Activated T-cell treated with anti-CD3 and anti-CD28 coated beads, Interleukin-2, amount 50 U/mL, for 24 hours (primary cell): ENCODE measurements at places on chromosomes 13 and 19.

GRCh38 chr19:28416245-28416644 is 796.7 kb downstream of the UQCRFS1 start:
- DNase-seq = no peak

DNA sequence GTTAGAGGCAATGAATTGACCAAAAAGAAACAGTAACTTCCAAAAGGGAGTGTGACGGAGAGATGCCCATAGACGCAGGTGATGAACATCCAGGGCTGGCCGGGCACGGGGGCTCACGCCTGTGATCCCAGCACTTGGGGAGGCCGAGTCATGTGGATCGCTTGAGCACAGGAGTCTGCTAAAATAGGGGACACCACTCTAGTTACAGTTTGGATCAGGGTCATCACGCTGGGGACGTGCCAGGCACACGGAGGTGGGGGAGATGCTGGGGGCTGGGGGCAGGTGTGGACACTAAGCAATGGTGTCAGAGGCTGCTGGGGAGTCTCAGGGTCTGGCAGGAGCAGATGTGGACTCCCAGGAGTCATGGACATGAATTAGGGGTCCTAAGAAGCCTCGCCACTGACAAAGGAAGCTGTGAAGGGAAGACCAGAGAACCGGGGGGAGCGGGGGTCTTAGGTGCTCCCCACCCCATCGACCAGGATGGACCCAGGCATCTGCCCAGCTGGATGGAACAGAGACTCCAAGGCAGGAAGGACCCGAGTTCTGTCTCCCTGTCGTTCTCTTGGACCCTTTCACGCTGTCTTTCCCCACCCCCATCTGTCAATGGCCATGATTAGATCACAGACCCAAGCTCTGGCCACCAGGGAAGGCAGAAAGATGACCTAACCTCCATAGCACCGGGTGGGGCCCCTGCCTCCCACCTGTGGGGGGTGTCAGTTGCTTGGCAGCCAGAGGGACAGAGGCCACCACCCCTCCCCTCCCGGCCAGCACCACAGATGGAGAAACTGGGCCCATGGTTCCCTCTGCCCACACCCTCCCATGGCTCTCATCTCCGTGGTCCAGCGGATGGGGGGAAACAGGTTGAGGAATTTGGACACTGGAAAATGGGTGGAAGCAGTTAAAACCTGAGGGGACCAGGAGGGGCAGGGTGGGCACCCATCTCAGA is 19.6 kb downstream of the CCDC8 start:
- DNase-seq = no peak

- no peak for DNase-seq
Measured at GRCh38 chr13:85095418-85096272, 703.6 kb downstream of the SLITRK6 start.

GRCh38 chr19:44590245-44591059 is 22.9 kb upstream of the IGSF23 start:
- DNase-seq = no peak

- no peak for DNase-seq
Measured at GRCh38 chr13:40502236-40502635, 164.2 kb downstream of the FOXO1 start.

DNA sequence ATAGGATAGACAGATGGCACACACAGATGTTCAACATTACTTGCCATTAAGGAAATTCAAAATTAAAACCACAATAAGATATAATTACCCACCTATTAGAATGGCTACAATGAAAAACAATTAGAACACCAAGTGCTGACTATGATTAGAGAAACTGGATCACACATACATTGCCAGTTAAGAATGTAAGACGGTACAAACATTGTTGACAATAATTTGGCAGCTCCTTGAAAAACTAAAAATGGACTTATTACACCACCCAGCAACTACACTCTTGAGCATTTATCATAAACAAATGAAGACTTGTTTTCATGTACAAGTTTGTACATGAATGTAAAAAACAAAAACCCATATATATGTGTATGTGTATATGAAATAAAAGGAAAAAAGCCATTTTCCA is 13.7 kb downstream of the ZNF461 start:
- no peak for DNase-seq

GRCh38 chr19:57282011-57282643 is 1.8 kb downstream of the ZNF460 start:
- DNase-seq = no peak

- DNase-seq = peak; percentile 72
Measured at GRCh38 chr19:49468746-49469447, 5.1 kb upstream of the FLT3LG start.

GRCh38 chr19:10921199-10921909 is 7.1 kb downstream of the YIPF2 start:
- DNase-seq = no peak

DNA sequence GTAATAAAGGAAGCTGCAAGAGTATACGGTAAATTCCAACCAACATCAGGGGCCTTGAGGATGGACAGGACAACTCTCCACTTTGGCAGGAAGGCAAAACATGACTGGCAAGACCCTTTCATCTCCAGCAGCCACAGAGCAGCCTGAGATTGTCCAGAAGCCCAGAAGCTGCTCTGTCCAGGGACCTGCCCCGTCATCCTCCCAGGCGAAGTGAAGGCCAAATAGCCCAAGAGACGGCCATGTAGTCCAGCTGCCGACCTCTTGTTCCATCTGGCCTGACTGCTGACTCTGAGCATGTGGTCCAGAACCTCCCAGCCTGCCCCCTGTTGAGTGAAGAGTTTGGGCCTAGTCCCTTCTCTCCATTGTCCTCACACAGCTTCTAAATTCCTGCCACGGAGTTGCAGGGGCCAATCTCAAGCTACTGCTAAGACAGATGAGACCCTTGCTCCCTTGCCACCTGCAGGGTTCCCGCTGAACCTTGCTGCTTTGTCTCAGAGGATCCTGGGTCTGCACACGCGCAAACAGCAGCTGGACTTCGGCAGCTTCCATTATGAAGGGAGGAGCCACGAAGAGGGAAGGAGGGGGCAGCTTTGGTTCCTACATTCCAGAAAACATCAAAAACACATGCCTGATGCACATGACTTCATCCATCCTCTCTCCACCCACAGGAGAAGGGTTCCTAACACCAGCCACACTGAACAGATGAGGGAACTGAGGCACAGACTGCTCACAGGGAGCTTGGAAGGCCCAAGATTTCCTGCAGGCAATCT is 196.9 kb downstream of the KATNAL1 start:
- no peak for DNase-seq

- no peak for DNase-seq
Measured at GRCh38 chr13:76882431-76882830, 3.8 kb downstream of the KCTD12 start.

GRCh38 chr19:30419568-30420180 is 47.5 kb downstream of the ZNF536 start:
- DNase-seq = no peak

GRCh38 chr19:19049406-19049805 is 14.4 kb upstream of the SLC25A42 start:
- DNase-seq = no peak

- no peak for DNase-seq
Measured at GRCh38 chr13:72693832-72694231, 33.6 kb downstream of the MZT1 start.

DNA sequence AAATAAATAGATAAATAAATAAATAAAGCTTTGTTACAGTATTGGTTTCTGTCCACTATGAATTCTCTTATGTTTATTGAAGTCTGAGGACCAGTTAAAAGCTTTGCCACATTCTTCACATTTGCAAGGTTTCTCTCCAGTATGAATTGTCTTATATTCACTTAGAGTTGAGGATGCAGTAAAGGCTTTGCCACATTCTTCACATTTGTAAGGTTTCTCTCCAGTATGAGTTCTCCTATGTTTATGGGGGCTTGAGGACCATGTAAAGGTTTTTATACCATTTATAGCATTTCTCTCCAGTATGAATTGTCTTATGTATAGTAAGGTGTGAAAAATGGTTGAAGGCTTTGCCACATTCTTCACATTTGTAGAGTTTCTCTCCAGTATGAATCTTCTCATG is 168.3 kb downstream of the ZNF737 start:
- no peak for DNase-seq

- DNase-seq = no peak
Measured at GRCh38 chr19:39405261-39405957, 1.2 kb upstream of the ZFP36 start.

DNA sequence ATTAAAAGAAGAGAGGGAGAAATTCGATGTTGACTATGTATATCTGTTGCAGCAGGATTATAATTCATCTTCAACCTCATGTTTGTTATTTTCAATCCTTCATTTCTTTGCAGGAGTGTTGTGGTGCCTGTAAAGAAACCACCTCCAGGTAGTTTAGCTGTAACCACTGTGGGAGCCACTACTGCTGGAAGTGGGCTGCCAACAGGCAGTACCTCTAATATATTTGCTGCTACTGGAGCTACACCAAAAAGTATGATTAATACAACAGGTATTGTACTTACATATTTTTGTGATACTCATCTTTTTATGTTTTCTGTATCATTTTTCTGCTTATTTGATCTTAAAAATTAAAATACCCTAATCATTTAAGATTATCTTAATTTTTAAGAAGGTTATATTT is 266.5 kb downstream of the NBEA start:
- DNase-seq = no peak

- peak; percentile 54 for DNase-seq
Measured at GRCh38 chr13:94674609-94675348, 37.6 kb downstream of the SOX21 start.

DNA sequence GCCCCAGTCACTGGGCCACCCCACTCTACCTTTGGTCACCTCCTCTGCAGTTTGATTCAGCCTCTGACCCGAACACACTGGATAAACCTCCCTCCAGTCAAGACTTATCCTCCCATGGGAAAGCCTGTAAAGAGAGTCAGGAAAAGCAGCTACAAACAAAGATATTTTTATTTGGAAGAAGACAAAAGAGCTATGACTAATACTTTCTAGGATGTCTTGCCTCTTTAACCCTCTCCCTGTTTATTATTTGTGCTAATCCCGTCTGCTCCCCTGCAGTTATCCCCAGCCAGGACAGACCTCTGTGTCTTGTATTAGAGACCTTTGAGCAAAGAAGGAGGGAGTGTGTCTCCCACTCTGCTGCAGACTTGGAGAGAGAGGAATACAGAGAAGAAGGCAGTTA is 178.3 kb downstream of the EFNB2 start:
- no peak for DNase-seq
